ENCODE measurements at places on chromosomes 2 and 18.

- no peak for DNase-seq
Measured at GRCh38 chr2:71892896-71893295, 254.8 kb downstream of the CYP26B1 start.

GRCh38 chr2:136127356-136127755 is 9.4 kb upstream of the CXCR4 start:
- peak; percentile 45 for DNase-seq

DNA sequence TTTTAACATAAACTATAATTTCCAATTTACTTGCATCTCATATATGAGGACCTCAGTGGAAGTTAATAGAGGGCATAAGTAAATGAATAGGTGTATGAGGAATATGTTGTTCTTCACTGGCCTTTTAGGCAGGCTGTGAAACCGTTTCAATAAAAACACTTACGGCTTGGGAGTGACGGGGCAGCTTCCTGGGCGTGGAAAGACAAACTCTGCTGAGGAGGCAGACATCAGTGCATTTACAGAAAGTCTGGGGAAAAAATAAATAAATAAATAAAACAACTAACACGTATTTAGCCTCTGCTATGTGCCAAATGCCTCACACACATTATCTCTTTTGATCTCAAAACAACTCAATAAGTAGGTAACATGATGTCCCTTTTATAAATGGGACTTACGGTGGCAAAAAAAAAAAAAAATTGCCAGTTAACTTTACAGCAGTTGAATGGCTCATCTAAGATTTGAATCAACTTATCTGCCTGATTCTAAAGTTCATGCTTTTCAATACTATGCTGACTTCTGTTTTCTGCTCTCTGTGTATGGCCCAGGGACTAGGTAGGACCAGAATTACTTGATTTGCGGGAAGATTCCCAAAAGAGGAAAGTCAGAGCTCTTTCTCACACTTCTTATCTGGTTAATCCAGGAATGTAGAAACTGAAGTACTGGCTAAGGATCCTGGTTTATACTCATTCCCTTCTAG is 77.5 kb upstream of the LRATD1 start:
- no peak for DNase-seq

GRCh38 chr2:666441-666840 is 10.8 kb downstream of the TMEM18 start:
- DNase-seq = no peak

- no peak for DNase-seq
Measured at GRCh38 chr2:95052307-95052706, 26.8 kb downstream of the MAL start.

DNA sequence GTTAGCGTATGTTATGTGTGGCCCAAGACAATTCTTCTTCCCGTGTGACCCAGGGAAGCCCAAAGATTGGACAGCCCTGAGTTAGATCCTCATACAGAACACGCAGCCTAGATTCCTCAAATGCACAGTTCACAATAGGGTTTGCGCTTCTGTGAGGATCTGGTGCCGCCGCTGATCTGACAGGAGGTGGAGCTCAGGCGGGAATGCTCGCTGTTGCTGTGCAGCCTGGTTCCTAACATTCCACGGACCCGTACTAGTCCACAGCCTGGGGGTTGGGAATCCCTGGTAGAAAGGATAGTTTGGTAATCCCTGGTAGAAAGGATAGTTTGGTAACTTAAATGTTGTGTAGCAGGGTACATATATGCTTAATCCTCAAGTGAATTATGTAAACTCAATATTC is 27.0 kb downstream of the MAPRE3 start:
- DNase-seq = no peak

GRCh38 chr2:60556576-60557485 is 3.4 kb upstream of the BCL11A start:
- no peak for DNase-seq

All from T-cell (primary cell).